ENCODE measurements at places on chromosomes 4 and X.

GRCh38 chr4:88786011-88786410 is 88.4 kb upstream of the NAP1L5 start:
- DNase-seq, result no peak

GRCh38 chrX:144333429-144333828 is 449.6 kb downstream of the UBE2NL start:
- no peak for DNase-seq

DNA sequence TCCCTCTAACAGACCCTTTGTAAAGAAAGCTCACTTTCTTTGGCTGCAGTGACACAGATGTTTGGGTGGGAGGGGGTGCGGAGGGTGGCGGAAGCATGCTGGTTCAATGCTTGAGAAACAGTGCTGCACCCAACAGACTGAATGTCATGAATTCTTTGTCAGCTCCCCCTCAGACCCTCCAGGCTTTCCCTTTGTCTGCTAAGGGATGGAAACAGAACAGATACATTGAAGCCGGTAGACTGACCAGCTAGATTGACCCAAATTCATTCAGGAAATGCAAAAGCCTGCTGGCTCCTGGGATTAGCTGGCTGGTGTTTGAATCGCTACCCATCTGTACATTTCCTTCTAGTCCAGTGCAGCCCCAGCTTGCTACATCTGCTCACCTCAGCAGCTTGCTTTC is 90.8 kb upstream of the PAK3 start:
- no peak for DNase-seq

DNA sequence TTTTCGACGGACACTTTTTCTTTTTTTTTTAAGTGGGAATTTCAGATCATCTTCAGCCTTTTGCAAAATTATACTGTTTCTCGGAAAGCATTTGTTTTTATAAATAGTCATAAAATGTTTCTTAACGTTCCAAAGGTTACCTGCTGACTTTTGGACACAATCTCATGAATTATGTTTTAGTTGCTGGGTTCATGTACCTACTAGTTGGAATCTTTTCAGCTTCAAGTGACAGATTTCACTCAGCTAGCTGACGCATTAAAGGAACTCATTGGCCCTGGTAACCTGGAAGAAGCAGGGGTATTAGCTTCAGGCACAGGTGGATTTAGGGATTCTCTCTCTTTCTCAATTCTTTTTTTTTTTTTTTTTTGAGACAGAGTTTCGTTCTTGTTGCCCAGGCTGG is 66.5 kb downstream of the TMEM131L start:
- no peak for DNase-seq

DNA sequence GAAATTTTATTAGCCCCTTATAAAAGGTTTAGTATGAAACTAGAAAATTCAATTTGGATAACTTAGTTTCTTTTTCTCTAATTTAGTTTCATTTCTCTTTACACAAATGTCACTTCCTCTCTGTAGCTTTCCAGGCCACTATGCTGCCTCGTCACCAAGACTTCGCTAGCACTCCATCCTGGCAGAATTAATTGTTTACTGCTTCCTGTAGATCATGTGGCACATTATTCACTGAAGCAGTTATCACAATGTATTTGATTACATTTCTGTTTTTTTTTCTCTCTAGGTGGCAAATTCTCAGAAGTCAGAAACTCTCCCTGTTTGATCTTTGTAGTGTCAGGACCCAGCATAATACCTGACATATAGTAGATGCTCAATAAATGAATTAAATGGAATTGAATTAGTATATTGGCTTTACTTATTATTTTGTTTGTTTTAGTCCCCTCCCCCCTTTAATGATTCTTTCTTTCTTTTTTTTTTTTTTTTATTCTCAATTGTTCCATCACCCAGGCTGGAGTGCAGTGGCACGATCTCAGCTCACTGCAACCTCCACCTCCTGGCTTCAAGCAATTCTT is 9.3 kb upstream of the SAT1 start:
- DNase-seq, result no peak

DNA sequence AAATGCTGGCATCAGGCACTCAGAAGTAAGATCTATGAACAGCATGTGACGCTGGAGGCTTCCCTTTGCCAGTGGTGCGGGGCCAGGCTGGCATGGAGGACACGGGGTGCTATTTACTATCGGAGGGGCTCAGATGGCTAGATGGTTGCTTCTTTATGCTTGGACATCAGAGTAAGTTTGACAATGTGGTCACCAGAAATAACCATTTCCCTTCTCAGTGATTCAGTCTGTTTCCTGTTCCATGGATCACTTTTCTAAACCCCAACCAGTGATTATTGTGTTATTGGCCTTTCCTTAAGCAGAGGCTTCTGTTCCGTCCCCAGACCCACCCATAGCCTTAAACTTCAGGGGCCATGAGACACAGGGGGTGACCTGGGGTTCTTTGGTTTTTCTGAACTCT is 55.4 kb upstream of the DHX15 start:
- no peak for DNase-seq

GRCh38 chr4:59044286-59044900 is 1934.2 kb upstream of the IGFBP7 start:
- DNase-seq, result no peak

GRCh38 chrX:152900937-152901445 is 3.1 kb downstream of the ZNF185 start:
- no peak for DNase-seq

DNA sequence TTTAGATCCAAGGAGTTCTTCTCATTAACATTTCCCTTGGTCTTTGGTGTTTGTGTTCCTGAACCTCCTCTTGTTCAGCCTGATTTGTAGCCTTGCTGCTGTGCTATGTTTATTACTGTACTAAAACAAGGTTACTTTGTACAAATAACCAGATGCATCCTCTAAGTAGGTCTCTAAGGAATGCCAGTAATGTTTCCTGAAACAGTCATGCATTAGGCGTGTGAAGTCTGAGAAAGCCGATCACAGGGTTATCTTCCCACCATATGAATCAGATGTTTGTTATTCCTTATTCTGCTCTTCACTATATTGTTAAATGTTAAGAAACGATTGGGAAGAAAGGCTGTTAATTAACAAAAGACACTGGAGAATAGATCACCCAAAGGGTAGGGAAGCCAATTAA is 66.9 kb downstream of the GALNTL6 start:
- no peak for DNase-seq

GRCh38 chrX:68841251-68842049 is 12.6 kb downstream of the EFNB1 start:
- DNase-seq, result no peak

GRCh38 chr4:169236873-169237626 is 33.7 kb downstream of the SH3RF1 start:
- DNase-seq, result no peak

DNA sequence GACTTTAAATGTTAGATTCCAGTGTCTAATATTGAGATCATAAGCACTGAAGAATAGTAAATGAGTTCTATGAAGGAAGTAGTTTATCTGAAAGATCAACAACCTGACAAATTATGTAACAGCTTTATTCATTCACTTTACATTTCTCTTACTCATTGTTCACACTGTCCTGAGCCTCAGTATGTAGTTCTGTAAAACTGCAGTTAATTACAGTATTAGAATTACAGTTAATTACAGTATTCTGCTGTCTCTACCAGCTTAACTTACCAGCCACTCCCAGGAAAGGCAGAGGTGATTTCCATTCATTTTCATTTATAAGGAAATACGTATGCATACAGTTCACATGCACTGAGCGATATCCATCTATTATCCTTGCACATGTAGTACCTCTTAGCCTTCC is 32.7 kb downstream of the NFKB1 start:
- DNase-seq, result no peak

DNA sequence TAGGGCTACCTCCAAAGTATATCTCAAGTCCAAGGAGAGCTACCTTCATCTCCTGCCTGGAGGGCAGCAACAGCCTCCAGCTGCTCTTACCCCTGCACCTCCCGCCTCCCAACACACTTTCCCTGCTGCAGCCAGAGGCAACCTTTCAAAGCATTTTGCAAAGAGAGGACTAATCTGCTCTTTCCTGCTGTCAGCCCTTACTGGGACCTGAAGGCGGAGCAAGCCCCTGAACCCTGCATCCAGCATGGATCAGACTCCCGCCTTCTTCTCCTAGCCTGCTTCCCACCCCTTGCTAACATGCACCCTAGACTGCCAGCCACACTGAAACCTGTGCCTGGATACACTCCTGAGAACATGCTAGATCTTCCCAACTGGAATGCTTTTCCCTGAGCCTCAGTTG is 37.7 kb upstream of the VMA21 start:
- DNase-seq, result no peak

All from stimulated activated CD8-positive, alpha-beta memory T cell treated with anti-CD3 and anti-CD28 coated beads, Interleukin-15, amount 100 ng/mL, for 24 hours (primary cell).